CD4-positive, alpha-beta T cell treated with Interleukin-17A for 4 hours (primary cell): ENCODE measurements at places on chromosomes 6 and 20.

DNA sequence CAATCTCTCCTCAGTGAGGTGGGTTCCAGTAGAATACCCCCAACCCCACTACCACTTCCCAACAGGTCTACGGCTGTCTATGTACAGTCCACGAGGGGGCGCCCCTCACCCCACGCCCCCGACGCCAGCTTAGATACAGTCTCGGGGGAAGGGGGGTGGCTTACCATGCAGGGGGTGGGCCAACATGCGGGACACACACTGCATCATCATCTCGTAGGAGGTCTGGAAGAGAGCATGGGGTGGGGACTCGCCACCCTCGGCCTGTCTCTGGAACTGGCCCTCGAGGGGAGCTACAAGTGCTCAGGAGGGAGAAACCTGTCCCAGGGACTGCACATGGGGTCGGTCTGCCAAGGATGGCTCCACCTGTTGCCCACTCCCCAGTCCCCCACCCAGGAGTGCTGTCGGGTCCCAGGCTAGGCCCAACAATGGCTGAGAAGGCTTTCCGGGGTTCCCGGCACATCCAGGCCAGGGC lies 8.5 kb downstream of the MTCH1 start:
- DNase-seq: no peak

GRCh38 chr6:159808647-159809046 lies 8.6 kb downstream of the PNLDC1 start:
- DNase-seq: no peak

DNA sequence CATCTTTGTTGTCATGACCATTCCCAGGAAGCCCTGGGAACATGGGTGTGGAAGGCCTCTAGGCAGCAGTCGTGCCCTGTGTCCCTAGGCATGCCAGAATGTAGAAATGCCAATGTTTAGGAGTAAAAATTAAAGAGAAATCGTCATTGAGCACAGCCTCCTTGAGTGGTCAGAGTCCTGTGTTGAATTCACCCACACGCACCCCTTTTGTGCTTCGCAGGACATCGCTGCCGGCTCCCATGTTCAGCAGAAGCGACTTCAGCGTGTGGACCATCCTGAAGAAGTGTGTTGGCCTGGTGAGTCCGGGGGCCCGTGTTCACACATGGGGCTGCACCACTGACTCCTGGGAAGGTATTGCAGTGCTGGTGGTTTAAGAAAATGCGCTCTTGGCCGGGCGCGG lies 25.1 kb downstream of the OSBPL2 start:
- DNase-seq: no peak

DNA sequence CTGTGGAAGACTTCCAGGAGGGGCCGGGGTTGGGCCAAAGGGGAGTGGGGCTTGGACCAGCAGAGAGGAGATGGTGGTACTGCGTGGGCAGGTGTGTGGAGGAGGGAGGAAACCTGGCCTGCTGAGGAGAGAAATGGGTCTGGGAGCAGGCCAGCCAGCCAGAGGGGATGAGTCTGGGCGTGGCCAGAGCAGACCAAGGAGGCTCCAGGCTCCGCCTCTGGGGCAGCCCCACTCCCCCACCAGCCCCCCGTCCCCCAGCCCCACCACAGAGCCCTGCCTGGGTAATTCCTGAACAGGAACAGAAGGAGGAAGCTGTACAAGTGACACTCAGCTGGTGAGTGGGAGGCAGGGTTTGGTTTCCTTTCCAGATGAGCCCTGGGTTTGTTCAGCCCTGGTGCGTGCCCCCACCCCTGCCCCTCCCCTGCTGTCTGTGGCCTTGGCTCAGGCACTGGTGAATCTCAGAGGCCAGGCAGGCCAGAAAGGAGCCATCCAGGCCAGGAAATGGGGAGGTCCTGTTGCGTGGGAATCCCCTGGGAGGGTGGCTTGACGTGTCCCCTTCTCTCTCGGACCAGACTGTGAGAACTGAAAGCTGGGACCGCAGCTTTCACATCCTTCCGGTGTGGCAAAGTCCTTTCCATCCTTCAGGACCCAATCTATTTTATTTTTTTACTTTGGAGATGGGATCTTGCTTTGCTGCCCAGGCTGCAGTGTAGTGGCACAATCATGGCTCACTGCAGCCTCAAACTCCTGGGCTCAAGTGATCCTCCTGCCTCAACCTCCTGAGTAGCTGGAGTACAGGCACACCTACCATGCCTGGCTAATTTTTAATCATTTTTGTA lies 9.4 kb upstream of the SRC start:
- DNase-seq: peak; percentile 34

GRCh38 chr6:155530219-155530834 lies 74.7 kb upstream of the NOX3 start:
- peak; percentile 18 for DNase-seq

GRCh38 chr20:10129749-10130148 lies 88.9 kb upstream of the SNAP25 start:
- no peak for DNase-seq

GRCh38 chr6:151553416-151554165 lies 59.8 kb downstream of the CCDC170 start:
- DNase-seq: no peak

DNA sequence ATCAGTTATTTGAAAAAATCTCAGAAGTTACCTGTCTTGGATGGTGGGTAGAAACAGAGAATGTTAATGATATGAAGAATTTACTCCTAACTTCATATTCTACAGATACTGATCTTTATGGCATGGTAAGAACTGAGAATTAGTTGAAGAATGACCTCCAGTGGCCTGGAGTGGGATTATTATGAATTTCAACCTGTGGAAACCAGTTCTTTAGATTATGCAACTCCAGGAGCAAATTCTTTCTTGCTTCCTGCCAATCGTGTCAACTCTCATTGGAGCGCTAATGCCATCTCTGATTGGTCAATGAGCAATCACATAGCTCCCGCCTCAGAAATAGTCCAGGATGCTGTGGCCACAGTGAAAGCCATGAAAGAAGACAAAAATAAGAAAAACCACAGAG lies 40.6 kb downstream of the LYRM2 start:
- no peak for DNase-seq

DNA sequence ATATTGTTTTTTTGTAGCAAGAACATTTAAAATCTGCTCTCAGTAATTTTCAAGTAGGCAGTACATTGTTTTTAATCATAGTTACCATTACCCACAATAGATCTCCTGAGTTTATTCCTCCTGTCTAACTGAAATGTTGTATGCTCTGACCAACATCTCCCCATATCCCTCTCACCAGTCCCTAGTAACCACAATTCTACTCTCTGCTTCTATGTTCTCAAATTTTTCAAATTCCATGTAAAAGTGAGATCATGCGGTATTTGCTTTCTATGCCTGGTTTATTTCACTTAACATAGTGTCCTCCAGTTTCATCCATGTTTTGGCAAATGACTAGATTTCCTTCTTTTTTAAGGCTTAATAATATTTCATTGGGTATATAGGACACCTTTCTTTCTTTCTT lies 300.5 kb downstream of the KCNQ5 start:
- no peak for DNase-seq

- DNase-seq: no peak
Measured at GRCh38 chr6:50961611-50962010, 142.9 kb downstream of the TFAP2B start.

GRCh38 chr6:41336824-41337223 lies 1.4 kb downstream of the NCR2 start:
- no peak for DNase-seq

DNA sequence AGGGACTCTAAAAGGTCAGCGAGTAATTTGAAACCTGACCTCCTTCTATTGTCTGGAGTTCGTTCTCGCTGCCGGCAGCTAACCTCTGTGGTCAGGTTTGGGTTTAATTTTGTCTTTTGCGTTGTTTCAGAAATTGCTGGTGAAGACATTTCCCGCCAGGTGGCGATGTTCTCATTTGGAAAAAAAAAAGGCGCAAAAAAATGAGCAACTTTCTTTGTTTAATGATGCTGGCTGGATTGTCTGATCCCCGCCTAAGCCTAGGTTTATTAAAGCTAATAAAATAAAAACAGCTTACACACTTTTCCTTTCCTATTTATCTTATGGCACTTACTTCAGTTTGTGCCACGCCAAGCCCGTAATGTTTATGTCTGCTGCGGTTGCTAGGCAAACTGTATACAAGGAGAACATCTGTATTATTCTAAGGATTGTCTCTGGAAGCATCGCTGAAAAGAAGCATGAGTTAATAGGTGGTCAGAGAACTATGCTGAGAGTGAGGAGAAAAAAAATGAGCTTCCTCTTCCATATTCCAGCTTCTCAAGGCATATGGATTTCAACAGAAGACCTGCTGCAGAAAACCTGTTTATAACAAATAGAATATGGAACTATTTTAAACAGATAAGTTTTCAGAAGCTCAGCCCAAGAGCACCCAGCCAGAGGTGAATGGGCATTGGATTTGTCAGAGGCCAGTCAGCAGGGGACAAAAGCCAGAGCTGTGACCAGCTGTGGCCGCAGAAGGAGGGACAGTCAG lies 205.7 kb downstream of the DOK5 start:
- DNase-seq: no peak

GRCh38 chr6:70849348-70850069 lies 107.4 kb downstream of the B3GAT2 start:
- DNase-seq: no peak

DNA sequence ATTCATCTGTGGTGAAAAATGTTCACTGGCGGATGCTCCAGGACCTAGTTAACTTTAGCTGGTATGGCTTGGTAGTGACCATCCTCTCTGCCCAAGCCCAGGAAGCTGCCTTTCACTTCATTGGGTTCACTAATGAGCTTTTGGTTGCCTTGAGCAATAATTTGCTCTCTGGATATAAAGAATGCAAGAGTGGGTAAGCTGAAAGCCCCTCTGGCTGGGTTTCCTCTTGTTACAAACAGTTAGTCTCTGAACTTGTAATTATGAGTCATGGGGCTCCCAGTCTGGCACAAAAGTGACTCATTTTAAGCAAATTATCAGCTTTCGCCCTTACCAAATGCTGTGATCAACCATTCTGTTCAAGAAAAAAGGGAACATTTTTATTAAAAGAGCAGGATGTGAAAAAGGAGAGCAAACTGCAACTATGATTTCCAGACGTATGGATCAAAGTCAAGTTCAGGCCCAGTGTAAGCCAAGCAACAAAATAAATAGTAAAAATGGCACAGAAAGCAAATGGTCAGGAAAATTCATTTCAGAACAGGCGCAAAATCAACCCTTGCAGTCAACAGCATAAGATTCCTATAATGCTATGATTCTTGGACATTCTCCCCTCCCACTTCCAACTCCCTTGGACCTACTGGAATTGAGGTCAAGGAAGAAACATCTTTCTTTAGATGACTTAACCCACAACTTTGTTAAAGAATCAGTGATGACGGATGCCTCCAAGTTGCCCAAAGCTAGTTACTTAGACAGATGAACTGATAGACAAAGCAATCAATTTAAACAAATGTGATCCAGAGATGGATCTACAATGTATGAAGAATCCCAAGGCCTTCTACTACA lies 130.0 kb upstream of the KCNK16 start:
- no peak for DNase-seq

GRCh38 chr20:1191299-1191698 lies 6.5 kb upstream of the TMEM74B start:
- no peak for DNase-seq

GRCh38 chr6:71446470-71446869 lies 157.9 kb downstream of the OGFRL1 start:
- no peak for DNase-seq

GRCh38 chr6:68013780-68014515 lies 621.1 kb upstream of the ADGRB3 start:
- no peak for DNase-seq

DNA sequence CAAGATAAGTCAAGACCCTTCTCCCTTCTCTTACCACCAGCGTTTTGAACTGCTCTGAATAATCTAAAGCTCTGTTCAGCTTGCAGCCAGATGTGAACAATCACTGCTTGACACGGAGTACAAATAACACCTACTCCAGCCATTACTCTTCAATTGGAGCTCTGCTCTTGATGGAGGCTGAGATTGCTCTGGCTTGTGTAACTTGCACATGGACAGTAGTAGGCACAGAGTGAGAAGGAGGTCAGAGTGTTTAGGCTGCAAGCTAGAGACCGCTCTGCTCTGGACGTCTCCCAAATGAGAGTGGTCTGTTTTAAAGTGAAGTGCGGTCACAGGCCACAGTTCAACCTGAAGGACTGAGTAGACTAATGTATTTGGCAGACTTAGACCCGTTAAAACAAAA lies 158.3 kb downstream of the HDGFL1 start:
- no peak for DNase-seq

DNA sequence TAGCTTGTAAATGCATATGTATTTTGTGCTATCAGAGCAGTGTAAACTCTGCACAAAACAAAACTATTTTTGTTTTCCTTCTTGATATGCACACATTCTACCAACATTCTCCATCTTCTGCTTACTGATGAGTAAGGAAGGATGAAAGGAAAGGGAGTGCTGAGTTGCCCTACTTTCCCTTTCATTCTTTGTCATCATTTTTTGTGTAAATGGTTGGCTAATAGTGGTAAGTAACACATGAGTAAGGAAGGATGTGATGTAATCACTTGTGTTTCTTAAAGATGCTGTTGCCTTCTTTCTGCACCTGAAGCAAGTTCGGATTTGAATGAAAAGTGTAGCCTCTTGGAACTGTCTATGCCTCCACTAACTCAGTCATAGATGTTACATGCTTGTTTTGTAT lies 4.6 kb upstream of the REV3L start:
- DNase-seq: no peak

DNA sequence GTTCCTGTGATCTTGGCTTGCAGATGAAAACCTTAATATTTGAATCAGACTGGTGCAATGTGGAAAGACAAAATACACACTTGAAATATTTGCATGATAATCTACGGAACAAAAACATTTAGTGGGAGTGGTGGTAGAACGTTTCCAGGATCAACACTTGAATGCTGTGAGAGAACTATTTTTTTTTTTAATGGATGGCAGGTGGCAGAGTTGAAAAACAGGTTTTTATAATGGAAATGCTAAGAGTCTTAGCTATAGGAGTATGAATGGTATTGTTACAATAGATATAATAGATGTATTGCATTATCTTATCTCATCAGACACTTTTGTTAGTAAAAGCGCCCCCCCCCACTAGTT lies 49.2 kb downstream of the CDKAL1 start:
- DNase-seq: no peak

DNA sequence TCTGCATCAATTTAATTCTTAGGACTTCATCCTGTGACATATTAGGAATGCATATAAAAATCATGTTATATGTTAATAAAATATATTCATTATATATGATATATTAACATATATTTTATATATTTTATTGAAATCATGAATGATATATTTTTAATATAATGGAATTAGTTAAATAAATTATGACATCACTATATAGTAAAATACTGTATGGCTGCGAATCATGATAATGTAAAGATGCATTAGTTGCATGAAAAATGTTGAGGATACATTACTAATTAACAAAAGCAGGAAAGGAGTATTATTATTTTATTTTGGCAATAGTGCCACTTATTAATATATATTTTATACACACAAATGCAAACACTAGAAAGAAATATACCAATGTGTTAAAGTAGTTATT lies 8.4 kb upstream of the RNF217 start:
- DNase-seq: no peak
